ENCODE measurements at places on chromosomes 5 and 9. TPM values are rescaled to one million over a fixed set of nuclear protein-coding genes. Genes with fewer than 3 reads are reported as not detected.

DNA sequence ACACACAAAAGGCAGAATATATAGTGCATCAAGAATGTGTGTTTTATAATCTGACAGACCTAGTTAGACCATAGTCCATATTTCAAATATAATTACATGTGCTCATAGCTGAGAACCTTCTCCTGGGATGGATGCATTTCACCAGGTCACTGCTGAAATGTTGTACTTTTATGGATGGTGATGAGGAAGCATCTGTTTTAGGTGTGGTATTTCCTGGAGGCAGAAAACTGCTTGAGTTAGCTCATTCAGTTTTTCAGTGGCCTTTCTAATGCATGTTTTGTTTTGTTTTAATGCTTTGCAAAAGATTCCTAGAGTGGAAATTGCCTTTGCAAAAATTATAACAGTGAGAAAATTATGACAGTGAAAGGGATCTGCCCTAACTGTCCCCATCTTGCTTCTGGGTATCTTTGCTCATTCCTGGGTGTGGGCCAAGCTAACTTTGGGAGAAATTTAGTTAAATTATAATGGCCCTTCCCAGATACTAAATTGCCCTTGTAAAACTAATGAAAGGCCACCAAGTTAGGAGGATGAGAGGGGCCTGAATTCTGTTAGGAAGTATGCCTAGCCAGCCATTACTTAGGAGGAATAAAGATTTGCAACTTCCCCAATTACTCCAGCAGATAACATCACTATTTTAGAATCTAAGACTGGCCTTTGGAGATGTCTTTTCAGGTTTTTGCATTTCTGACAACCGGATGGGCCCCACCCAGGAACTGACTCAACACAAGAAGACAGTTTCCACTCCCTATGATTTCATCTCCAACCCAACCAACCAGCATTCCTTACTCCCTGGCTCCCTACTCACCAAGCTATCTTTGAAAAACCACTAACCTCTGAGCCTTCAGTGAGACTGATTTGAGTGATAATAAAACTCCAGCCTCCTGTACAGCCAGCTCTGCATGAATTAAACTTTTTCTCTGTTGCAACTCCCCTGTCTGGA lies 7.0 kb upstream of the IL12B start:
- H3K27me3 ChIP-seq = no peaks in the 10 kb centered on the region
- peak overlapping the region; percentile 55 for H3K27ac ChIP-seq
- no peak overlapping the region for H3K4me3 ChIP-seq
- H3K36me3 ChIP-seq = no peaks in the 10 kb centered on the region
- peaks cover 38% of the 10 kb centered on the region for H3K4me1 ChIP-seq
- DNase-seq = peak; percentile 84

PCDHGB7 gene
- 14.8 TPM for total RNA-seq

- H3K4me1 ChIP-seq = peaks cover 47% of the 10 kb centered on the region
- peak; percentile 82 for DNase-seq
- no peak overlapping the region for H3K4me3 ChIP-seq
- H3K27me3 ChIP-seq = no peaks in the 10 kb centered on the region
- H3K27ac ChIP-seq = no peak overlapping the region
Measured at GRCh38 chr5:34626036-34626435, 30.1 kb upstream of the RAI14 start.

DNA sequence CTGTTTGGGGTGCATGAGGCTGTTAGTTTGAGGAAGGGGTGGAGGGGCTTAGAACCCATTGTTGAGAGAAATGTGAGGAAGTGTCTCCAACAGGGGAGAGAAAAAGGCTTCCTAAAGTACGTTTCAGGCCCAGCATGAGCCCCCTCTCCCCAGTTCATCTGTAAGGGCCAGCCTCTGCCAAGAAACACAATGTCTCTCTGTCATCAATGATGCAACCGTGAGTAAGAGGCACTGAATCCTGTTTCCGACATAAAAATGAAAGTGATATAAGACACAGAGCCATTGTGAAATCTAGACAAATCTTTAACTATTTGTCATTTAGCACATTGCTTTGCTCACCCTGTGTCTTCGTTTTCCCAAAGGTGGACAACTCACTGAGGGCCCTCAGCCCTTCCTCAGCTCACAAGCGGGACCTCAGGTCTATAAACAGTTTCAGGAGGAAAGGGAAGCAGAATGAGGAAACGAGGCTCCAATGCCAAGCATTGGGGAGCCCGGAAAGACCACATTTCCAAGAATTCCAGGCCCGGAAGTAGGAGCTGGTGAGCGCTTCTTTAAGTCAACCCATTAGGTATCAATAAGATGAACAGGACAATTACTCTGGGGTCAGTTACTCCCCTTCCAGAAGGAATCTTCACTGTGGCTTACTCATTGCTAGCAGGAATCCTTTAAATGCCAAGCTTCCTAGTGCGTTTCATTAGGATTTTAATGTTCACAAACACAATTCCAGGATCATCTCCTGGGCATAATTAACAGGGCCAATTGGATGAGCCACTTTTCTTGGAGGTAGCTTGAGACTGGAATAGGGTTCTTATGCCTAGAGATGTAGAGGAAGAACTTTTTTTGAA lies 59.0 kb upstream of the KLF4 start:
- H3K27me3 ChIP-seq = no peaks in the 10 kb centered on the region
- peaks cover 19% of the 10 kb centered on the region for H3K4me1 ChIP-seq

- no peak overlapping the region for H3K4me3 ChIP-seq
- DNase-seq = no peak
- H3K27ac ChIP-seq = no peak overlapping the region
- H3K4me1 ChIP-seq = no peaks in the 10 kb centered on the region
- H3K36me3 ChIP-seq = no peaks in the 10 kb centered on the region
Measured at GRCh38 chr5:157930710-157931109, 71.8 kb upstream of the CLINT1 start.

All from GM23248 (cell line).